ENCODE measurements at places on chromosomes 7 and 10.

- no peak for DNase-seq
These were observed 32.8 kb downstream of the SLC16A12 start for GRCh38 chr10:89502549-89502948.

DNA sequence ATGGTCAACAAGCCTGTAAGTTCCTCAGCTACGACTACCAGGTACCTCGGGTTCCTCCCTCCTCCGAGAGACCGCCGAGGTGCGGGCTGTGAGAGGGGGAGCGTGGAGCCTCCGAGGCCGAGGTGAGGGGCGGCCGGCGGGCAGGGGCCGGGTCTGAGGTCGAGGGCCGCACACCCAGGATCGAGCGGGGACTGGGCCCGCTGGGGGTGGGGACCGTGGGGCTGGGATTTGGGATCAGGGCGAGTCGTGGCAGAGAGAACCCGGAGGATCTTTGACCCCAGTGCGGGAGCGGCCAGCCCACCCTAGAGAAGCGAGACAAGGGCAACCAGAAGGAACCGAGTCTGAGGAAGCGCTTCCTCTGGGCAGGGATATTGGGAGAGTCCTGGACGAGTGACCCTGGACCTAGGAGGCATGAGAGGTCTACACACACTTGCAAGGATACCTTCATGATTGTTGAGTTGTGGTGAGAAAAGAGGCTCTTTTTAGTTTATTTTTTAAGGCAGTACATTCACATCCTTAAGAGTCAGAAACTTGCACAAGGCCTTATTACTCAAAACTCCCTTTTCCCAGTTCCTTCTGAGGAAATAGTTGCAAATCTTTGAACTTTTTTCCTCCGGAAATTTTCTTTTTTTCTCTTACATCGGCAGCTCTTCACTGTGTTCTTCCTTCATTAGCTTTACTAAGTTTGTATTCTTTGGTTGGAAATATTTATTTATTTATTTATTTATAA lies 395 bp downstream of the ZNF487 start:
- DNase-seq: no peak

DNA sequence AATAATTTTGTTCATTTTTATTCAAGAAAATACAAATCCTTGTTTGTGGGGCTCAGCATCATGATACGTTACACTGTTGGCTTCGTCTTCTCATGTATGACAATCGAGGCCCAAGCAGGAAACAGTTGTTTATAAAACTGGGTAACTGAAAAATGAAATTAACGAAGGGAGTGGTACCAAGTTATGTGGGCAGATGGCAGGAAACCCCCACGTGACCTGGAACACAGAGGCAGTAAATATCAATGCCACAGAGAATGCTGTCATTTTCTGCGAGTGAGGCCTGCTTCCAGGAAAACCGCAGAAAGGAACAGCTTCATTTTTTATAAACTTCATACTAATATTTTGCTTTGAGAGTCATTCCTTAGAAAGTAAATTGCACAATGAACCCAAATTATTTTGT lies 201.0 kb upstream of the ADARB2 start:
- no peak for DNase-seq

DNA sequence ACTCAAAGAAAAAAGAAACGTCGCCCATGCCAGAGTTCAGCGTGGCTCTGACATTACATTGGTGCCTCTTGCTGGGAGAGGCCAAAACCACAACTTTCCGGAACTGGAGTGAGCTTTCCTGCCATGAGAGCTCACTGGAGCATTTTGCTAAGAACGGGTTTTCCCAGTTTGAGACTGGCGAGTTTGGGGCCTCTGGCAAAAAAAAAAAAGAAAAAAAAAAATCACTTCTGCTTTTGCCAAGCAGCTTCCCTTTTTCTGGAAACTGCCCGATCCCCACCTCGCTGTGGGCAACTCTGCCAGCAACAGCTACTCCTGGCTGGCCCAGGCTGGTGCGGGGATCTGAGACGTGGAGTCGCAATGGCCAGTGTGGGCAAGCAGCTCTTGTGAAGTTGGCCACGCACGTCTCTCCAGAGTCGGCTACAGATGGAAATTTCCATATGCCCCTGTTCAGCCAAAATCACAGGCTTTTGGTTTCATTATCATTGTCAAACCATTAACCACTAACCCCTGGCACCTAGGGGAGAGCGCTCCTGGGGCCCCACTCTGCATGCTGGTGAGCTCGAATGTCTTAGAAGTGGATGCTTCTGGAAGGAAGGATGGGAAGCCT lies 25.7 kb downstream of the PRKAG2 start:
- no peak for DNase-seq

DNA sequence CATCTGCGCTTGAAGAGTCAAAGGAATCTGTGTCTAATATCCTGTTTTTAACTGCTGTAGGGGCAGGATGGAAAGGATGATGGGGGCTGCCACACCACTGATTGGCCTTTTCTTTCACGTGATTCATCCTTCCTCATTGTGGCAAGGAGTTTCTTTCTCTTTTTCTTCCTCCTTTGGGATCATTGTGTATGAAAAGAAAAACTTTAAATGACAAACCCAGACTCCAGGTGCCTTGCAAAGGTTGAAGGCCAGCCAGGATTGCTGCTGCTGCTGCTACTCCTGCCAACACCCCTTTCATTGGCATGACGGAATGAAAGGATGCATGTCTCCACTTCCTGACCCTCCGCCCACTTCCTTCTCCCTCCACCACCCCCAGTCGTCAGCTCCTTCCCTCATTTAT lies 6.5 kb upstream of the OIT3 start:
- DNase-seq: peak; percentile 68

DNA sequence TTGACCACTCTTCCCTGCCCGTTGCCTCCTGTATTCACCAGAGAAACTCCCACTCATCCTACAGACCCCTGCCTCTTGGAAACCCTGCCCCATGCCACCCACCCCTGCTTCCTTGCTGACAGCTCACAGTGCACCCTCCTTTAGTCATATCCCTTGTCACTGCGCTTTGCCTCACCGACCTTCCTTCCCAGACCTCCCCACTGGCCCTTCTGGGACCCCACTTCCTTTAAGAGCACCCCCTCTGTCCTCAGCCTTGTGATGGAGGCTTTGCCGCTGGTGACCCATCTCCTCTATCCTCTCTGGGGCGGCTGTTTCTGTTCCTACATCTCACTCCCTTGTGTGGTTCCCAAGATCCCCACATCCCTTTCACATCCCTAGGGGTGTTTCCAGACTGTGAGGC lies 92.8 kb upstream of the ZMIZ1 start:
- no peak for DNase-seq

GRCh38 chr10:130808686-130809085 lies 502.8 kb downstream of the TCERG1L start:
- DNase-seq: no peak

DNA sequence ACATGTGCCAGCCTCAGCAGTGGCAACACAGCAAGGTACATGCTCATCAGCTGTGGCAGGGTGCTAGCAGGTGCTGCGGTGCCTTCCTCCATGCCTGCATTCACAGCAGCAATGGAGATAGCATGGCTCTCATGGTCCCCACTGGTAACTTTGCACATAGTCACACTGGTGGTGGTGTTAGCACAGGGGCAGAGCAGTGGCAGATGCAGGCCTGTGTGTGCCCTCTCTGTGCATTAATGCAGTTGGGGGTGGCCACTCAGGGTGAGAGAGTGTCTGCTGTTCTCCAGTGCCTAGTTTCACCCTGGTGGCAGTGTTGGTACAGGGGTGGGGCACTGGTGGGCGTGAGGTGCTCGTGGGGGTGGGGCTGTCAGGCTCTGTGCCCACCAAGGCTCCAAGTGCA lies 17.7 kb upstream of the PPP1R3A start:
- no peak for DNase-seq

- no peak for DNase-seq
These were observed 20.9 kb downstream of the CD36 start for GRCh38 chr7:80659120-80660055.

DNA sequence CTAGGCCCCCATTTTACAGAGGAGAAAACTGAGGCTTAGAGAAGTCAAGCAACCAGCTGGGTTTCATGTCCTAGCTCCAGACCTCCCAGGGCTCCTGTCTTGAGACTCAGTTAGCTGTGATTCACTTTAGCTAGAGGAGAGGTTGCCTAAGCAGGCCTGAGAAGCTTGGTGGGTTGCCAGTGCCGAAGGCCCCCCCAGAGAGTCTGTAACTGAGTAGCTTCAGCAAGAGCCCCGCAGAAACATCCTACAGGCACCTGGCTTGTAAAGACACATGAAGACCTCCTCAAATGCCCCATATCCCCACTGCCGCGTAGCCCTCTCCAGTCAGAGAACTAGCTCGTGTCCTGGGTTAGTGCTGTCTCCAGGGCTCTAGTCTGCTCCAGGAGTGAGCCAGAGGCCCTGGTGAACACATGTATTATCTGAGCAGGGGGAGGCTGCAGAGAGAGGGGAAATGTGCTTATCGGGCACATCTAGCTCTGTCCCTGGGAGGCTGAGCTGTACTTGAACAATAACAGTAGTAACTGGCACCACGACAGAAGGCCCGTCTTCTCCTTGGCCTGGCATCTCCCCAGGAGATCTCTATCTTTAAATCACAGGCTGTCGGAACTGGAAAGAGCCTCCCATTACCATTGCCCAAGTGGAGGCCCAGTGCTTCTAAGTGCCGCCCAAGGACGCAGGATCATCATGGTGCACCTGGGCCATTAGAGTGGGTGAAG lies 28.9 kb downstream of the UNC5B start:
- no peak for DNase-seq

DNA sequence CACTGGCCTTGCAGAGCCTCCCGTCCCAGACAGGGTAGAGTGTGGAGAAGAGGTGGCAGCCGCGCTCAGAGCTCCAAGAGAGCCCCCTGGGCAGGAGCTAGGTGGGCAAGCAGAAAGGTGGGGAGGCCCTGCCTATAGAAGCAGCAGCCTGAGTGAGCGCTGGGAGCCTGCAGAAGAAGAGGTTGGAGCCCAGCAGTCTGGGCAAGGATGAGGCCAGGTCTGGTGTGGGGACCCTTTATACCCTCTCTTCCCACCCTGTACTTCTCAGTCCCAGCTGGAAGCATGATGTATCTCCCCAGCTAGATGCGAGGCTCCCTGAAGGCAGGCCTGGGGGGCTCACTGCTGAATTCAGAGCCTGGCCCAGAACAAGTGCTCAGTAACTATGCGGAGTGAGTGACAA lies 44.5 kb upstream of the ZMIZ1 start:
- DNase-seq: no peak

- no peak for DNase-seq
These were observed 256.5 kb downstream of the FRMD4A start for GRCh38 chr10:14074062-14074884.
